Hematopoietic multipotent progenitor cell treated with erythropoietin and hydrocortisone succinate and interleukin-3 and kit ligand, for 6 days (in vitro differentiated cells): ENCODE measurements at places on chromosomes 1 and 21.

GRCh38 chr1:31798086-31798432 is 17.8 kb downstream of the SPOCD1 start:
- DNase-seq: no peak

GRCh38 chr1:67843331-67843730 is 10.1 kb upstream of the GNG12 start:
- DNase-seq: no peak

DNA sequence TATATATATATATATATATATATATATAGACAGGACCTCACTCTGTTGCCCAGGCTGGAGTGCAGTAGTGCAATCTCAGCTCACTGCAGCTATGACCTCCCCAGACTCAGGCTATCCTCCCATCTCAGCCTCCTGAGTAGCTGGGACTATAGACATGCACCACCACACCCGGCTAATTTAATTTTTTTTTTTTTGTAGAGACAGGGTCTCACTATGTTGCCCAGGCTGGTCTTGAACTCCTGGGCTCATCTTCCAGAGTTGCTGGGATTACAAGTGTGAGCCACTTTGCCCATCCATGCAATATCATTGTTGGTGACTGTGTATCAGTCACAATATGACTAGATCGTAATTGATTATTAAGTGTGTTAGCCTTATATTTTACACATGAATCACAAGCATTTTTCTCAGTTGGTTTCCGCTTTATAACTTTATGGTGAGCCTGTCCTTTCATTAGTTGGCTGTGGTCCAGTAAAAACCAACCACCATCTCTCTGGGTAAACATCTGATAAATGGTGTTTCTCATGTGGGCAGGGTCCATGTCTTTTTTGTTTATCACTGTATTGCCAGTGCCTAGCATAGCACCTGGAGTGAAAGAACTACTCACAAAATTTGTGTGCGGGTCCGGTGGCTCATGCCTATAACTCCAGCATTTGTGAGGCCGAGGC is 63.6 kb downstream of the MYOM3 start:
- DNase-seq: peak; percentile 66

DNA sequence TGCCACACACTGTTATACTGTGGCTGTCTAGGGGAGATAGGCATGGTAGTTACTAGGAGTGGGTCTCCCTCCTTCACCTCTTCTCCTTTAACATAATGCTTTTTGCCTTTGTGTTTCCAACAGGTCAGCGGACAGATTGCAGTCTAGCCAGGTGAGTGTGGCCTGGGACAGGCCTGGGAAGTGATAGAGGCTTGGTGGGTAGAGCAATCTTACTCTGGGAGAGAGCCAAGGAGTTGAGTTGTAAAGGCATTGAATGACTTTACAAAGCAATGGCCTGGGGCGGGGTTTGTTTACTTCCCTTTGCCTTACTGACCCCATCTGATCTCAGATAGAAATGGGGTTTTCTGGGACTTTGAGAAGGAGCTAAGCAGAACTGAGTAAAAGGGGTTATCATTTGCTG is 51.0 kb upstream of the IKBKE start:
- DNase-seq: peak; percentile 29

- no peak for DNase-seq
Measured at GRCh38 chr1:208178091-208178529, 66.1 kb downstream of the PLXNA2 start.

- DNase-seq: no peak
Measured at GRCh38 chr1:52654063-52654462, 21.1 kb downstream of the SHISAL2A start.

- DNase-seq: no peak
Measured at GRCh38 chr21:41490330-41490729, 17.6 kb downstream of the TMPRSS2 start.

DNA sequence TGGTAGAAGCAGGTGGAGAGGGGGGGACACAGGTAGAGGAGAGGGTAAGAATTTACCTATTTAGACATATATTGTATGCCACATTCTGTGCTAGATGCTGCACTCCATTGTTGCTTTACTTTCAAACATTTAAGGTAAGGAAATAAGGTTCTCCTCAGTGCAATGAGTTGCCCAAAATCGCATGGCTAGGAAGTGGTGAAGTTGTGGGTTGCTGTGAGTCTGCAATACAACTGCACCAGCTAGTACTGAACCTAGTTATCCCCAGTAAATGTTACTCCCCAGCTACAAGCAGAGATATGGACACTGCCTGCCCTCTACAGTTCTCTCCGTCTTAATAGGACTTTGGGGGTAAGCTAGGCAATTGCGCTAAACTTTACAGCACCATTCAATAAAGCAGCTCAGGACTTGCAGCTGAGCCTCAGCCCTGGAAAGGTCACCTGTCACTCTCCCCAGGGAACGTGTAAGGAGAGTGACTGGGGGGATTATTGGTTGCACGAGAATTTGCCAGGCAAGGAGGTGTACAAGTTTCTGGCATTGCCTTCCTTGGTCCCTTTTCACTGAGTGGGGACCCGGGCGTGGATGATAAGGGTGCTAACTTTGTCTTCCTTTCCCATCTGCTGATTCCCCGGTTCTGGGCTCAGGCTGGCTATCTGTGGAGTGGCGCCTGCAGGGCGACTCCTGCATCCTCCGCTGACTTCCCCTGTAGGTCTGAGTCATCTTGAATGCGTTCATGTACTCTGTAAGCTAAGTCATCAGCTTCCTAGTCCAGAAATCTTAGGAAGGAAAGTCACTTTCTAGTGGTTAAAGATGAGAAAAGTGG is 71.3 kb upstream of the CNTN2 start:
- DNase-seq: peak; percentile 73

DNA sequence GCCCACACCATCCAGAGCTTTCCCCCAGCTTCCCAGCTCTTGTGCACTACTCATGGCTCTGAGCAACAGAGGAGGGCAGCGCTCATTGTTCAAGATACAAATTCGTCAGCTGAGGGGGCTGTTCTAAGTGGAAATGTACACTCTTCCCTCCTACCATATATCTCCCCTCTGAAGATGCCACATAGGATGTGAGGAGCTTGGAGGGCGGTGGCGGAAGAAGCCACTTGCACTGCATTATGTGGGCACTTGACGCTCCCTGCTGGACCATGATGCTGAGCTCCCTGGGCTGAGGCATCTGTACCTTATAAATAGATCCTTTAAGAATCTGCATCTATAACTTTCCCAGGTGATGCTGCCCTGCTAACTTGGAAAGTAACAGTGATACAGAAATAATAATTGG is 477.6 kb upstream of the DEPDC1 start:
- no peak for DNase-seq

DNA sequence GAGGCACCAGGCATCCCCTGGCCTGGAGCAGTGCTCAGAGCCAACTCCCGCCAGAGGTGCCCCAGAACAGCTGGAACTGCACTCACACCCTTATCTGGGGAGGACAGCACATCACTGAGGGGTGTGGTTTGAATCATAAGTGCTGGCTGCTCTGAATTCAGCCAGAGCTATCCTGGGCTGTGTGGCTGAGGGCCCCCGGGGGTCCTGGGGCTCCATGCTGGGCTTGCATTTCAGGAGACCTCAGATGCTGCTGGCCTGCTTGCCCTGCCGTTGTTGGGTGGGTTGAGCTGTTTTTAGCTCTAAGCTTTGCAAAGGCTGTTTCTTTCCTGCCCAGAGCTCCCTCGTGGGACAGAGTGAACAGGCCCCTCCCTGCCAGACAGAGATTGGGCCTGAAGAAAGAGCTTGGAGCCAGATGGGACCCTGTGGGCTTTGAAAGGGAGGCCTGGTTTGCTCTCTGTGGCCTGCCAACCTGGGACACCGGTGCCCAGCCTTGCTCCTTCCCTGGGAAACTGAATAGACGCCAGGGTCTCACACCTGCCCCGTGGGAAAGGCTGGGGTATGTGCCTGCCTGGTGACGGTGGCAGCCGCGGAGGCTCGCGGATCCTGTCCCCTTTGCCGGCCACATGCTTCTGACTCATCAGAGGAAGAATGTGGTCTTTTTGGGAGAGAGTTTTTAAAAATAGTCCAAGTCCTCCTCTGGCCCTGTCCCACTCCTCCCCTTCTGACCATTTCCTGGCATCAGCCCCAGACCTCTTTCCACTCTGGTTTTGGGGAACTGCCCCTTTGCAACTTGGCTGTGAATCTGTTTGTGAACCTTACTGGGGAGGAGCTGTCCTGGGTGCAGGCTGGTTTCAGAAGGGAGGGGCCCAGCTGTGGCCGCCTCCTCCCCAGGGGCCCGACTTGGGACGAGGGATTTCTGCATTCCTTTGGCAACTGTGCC is 30.0 kb downstream of the ARHGEF10L start:
- DNase-seq: peak; percentile 84

- no peak for DNase-seq
Measured at GRCh38 chr21:42465803-42466127, 30.3 kb downstream of the RSPH1 start.

DNA sequence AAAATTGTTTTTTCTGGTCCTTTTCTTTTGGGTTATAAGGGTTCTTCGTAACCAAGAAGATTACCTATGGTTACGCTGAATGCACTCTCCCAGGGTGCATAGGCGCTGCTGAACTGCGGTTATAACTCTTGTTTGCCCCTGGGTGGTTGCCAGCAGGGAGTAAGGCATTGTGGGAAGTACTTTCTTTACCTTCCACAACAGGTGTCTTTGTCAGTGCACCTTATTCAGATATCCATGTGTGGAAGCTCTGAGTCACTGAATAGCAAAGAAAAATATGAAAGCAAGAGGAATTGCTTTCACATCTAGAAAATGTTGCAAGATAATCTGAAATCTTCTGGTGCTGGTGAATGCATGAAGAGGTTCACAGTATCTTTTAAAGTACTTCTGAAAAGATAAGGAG is 124.4 kb upstream of the CACYBP start:
- no peak for DNase-seq

GRCh38 chr1:64337926-64338325 is 132.0 kb upstream of the CACHD1 start:
- no peak for DNase-seq

DNA sequence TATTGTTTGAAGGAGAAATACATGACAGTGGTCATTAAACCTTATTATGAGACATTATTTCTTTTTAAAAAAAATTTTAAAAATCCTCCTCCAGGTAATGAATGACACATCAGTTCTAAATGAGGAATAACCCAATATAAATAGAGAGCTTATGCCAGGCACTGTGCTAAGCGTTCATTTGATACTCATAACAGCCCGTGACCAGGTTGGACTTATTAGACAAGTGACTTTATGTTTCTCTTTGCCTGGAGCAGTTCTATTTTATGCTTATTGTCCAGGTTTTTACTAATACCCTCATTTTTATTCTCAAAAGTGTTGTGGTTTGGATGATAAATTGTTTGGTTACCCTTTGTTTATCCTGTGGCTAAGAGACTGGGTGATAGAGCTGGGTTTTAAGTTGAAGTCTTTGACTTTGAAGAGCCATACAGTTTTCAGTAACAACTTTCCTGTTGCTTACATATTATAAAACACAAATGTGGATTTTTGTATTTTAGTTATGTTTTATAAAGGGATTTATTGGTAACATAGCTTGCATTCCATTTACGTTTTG is 84.2 kb downstream of the RABGAP1L start:
- DNase-seq: no peak

GRCh38 chr1:236021424-236022135 is 43.3 kb downstream of the NID1 start:
- no peak for DNase-seq
